ENCODE measurements at places on chromosomes 11 and 22.
A peak's percentile ranks its signal among the peaks of the same experiment; 100 is the strongest.

DNA sequence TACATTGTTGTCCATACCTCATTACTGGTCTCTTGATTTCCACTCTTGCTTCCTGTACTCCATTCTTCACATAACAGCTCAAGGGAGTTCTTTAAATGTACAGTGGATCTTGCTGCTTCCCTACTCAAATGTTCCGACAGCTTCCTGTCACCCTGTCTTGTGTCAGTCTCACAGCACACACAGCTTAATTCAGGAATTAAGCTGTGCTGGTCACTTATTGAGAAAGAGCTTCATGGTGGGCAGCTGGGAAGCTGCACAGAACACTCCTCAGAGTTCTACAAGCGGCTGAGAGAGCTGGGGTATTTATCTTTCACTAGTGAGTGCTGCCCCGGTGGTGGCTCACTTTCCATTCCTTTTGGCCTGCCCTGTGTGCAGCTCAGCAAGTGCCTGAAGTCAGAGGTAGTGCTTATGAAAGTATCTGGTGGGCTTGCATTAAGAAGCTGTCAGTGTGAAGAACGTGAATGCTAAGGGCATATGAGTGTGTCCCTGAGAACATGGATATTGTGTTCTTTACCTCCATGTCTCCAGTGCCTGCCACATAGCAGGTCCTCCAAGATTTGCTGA is 48.7 kb downstream of the KCNQ1OT1 start:
- no peak for DNase-seq

DNA sequence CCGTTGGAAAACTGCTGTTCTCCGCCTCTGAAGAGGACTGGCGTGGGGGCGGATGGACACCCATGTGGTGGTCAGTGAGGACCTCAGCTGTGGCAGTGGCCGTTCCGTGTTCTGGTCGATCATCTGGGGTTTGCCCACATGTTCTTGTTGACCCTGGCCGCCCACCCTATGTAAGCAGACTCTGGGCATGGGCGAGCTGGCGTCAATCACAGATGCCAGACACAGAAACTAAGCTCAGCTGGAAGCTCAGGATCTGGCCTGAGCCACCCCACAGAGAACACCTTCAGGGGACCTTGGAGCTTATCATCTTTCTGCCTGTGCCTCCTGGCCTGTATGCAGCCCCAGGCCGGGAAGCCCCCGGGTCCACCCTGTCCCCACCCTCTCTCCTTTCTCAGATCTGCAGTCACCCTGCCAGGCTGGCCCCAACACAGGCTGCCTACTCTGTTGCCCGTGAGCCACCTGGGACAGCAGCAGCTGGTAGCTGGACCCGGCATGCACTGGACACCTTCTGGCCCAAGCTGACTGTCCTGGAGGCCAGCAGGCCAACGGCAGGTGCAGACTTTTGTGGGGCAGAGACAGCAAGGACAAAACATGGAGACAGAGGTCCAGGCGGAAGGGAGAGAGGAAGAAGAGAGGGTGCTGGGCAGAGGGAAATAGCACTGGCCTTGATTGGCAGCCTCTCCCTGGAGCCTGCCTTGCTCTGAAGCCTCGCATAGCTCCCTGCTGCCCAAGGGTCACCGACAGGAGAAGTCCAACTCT is 91.5 kb downstream of the PHF21B start:
- DNase-seq, result no peak

DNA sequence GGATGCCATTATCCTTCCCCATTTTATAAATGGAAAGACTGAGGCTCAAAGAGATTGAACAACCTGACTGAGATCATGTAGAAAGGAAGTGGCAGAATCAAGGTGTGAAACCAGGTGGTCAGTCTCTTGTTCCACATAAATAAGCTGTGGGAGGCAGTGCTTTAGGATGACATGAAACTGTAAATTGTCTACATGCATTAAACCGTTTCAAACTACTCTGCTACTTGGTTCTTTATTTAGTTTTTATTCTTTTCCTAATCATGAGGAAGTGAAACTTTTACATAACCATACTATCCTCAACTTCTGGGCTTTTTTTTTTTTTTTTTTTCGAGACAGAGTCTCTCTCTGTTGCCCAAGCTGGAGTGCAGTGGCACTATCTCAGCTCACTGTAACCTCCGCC is 34.9 kb downstream of the CADM1 start:
- DNase-seq, result no peak

DNA sequence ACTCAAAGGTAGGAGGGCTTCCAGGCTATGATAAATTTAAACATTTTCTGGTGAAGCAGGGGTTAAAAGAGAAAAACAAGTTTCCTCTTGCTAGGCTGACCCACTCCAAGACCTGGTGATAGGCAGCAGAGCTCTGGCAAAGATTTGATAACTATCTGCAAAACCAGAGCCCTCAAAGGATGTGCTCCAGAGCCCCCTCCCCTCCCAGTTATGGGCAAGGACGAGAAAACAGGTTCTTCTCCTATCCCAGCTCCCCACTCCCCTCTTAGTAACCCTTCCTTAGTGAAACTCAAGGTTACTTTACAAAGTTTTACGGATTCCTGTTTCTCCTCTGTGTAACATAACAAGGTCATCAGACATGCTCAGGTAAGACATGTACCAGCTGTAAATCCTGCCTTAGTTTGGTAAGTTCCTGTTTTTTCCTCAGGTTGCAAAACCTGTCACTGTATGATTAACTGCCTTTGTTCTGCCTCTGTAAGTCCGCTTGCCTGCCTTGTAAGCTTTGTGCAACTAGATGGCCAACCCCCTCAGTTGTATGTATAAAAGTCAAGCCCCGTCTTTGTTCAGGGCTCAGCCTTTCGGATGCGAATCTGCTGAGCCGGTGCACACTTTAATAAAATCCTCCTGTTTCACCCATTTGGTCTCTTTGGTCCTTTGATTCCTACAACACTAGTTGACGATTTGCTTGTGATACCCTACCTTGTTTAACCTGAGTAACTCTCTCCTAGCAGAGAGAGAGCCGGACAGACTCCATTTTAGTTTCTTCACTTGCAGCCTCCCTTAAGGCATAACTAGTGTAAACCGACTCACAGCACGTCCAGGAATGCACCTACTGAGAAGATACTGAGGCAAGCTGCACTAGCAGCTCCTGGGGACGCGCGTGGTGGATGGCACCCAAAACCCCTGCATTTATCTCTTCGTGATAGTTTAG is 13.9 kb downstream of the APOBEC3H start:
- DNase-seq, result no peak

- DNase-seq, result peak; percentile 25
These were observed 126.0 kb upstream of the TTC12 start for GRCh38 chr11:113188371-113188834.

DNA sequence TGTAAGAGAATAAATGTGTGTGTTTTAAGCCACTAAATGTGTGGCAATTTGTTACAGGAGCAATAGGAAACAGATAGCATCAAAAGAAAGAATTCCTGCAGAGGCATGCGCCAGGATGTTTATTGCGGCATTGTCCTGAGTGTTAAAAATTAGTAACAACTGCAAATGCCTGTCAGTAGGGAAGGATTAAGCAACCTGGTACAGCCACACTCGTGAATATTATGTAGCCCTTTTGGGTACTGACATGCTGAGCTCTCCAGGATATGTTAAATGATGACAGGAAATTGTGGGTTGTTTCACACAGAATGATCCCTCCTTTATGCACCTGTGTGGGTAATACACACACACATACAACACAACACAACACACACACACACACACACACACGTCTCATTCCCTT is 69.7 kb upstream of the MYOD1 start:
- no peak for DNase-seq

GRCh38 chr11:112374486-112375140 is 114.0 kb upstream of the PLET1 start:
- DNase-seq, result no peak

DNA sequence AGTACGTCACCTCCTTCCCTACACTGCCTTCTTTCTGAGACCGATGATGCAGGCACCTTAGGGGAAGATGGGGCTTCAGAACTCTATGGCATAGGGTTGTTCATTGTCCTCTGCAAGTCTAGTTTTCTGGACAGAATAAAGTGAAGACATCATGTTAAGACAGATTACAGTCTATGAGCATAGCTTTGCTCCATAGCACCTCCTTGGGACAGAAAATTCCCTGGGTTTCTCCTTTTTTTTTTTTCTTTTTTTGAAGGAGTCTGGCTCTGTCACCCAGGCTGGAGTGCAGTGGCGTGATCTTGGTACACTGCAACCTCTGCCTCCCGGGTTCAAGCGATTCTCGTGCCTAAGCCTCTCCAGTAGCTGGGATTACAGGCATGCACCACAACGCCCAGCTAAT is 119.8 kb upstream of the CADM1 start:
- DNase-seq, result no peak

GRCh38 chr11:69430566-69430965 is 50.9 kb upstream of the LINC01488 start:
- peak; percentile 21 for DNase-seq

GRCh38 chr11:86484795-86485166 is 110.1 kb downstream of the CCDC81 start:
- no peak for DNase-seq

All from A549 (cell line).